NCI-H1048 (cell line): ENCODE measurements at places on chromosomes 11 and 22.

DNA sequence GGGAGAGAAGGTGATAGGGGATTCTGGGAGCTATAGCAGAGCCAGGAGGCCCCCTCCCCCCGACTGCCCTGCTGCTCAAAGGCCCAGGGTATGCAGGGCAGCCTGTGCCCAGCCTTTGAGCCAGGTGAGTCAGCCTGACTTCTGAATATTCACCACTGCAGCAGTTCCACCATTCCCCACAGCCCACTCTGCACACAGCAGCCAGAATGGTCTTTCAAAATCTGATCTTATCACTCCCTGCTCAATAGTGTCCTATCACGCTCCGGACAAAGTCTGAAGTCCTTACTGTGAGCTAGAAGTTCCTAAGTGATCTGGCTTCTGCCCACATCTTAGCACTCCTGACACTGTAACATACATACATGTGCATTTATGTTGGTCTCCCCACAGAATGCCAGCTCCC, 111.7 kb downstream of the BUD13 start:
- DNase-seq: no peak

DNA sequence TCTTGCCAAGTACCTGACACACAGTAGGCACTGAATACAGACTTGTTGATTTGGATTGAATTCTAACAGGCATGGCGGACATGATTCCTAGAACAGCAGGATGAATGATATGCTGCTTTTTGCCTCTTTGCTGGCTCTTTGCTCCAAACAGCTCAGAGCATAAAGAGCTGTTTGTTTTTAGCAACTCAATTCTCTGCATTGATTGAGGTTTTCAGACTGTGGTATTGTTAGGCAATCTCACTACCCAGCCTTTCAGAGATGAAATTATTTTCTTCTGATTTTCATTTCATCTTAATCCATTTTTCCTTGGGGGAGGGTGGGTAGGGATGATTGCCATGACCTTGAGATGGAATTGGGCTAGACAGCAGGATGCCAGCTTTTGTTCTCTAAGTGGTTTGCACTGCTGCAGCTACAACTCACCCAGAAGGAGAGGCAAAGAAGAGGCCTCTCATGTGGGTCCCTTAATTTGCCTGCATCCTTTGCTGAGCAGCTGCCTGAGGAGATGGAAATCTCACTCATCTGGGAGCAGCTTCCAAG, 20.5 kb downstream of the COA4 start:
- DNase-seq: no peak

DNA sequence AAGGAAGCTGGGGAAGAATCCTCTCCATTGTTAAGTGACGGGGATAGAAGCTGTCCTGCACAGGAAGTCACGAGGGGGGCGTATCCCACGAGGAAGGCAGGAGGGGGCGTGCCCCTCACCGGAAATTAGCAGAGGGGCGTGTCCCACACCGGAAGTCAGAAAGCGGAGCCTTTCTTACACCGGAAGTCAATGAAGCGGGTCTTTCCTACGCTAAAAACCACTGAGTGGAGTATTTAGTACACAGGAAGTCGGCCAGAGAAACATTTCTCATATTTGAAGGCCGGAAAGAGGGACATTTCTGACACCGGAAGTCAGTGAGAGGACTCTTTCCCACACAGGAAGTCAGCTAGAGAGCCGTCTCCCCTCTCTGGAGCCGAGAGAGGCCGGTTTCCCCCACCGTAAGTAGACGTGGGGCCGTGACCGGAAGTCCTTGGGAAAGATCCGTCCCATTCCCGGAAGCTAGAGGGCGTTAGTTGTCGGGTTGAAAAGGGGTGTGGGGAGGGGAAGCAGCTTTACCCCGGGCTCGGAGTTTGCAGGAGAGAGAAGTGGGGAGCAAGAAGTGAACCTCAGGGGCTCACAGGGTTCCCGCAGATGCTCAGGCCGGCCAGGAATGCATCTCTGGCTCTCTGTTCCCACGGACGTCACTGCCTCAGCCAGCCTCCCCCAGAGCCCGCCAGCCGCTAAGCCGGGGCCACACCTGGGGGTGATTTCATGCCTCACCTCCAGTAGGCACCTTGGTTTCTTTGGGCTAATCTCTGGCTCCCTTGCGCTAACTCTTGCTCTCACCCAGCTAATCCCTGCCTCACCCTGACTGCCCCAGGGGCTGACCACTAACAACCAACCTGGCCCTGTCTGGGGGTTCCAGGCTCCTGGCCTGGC, 15.4 kb downstream of the MIAT start:
- peak; percentile 84 for DNase-seq

- DNase-seq: no peak
Observed at GRCh38 chr11:71185411-71185810, 67.0 kb downstream of the SHANK2 start.

GRCh38 chr11:13214276-13214675, 63.3 kb upstream of the BMAL1 start:
- DNase-seq: no peak

DNA sequence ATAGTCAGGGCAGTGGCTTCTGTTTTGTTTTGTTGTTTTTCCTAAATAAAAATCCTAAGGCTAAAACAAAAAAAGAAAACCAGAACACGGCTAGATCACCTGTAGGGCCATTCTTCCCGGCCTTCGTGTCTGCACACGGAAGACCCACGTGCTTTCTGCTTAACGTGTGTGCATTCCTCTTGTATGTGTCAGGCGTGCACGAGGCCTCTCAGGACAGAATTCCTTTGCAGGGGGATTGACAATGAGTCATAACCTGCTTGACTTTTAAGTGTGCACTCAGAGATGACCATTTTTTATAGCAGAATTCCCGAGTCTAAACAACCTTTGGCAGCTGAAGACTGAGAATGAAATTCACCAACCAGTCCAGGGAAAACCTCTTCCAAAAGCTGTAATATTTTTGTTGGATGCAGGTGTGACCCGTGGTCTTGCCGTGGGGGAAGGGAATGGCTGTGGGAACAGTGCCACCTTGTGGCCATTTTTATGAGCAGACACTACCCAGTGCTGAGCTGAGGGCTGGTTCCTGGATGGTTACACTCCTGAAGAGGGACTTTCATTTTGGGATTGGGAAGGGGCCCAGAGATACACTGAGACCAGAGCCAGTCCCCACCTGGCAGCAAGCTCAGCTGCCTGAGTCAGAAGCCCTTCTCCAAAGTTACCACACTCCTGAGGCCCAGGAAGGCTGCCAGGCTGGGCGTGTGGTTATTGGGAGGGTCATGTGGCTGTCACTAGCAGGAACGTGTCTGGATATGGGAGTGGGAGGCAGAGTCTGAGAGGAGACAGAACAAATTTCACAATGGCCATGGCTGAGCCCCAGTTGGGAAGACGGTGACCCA, 35.7 kb upstream of the DKK3 start:
- peak; percentile 28 for DNase-seq

DNA sequence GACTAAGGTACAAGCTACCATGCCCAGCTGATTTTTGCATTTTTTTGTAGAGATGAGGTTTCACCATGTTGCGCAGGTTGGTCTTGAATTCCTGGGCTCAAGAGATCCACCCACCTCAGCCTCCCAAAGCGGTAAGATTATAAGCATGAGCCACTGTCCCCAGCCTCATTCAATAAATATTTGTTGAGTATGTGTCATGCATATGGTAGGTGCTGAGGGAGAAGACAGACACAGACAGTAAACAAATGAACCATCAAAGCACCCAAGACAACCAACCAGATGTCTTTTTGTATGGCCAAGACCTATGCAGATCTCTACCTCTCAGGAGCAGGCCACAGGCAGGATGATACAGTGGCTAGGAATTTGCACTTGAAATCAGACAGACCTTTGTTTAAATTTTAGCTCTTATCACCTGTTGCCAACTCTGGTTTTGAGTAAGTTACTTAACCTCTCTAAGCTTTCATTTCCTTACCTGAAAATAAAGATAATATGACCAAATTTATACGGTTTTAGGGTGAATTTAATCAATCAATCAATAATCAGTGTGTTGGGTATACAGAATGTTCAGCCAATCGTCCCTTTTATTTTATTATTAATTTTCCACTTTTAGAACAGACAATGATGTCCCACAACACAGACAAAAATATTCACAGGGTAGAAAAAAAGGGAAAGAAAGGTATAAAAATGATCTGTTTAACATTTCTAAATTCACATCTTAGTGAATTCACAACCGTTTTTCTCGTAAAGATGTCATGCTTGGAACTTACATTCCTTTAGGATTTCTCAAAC, 128.2 kb downstream of the SGSM3 start:
- no peak for DNase-seq

GRCh38 chr22:38314933-38315822, 2.1 kb downstream of the CSNK1E start:
- DNase-seq: no peak

GRCh38 chr11:113274713-113275582, 39.4 kb upstream of the TTC12 start:
- DNase-seq: no peak

GRCh38 chr11:62025487-62026105, 58.2 kb upstream of the FTH1 start:
- no peak for DNase-seq

GRCh38 chr11:70298243-70298915, 27.9 kb downstream of the PPFIA1 start:
- DNase-seq: no peak

DNA sequence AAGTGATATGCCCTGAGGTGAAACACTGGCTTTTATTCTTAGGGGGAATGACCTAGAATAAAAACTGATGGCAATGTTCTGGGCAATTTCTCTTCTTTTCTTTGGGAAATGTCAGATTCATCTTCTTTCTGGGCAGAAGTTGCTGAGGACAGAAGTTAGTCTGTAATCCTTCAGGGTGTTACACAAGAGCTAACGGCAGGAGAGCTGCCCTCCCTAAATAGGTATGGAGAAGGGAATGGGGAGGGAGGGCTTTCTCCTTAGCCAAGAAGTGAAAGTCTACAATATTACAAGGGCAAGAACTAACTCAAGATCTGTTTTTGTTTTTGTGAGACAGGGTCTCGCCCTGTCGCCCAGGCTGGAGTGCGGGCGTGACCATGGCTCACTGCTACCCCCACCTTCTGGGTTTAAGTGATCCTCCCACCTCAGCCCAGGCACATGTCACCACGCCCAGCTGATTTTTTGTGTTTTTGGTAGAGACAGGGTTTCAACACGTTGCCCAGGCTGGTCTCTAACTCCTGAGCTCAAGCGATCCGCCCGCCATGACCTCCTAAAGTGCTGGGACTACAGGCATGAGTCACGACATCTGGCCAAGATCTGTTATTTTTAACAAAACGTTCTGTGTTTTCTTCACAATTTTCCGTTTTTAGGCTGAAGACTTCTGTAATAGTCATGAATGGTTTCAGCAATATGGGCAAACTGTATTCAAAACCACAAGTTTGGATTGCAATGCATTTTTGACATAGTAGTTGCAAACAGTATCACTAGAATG, 7.2 kb downstream of the PIWIL4 start:
- DNase-seq: no peak

- no peak for DNase-seq
Observed at GRCh38 chr11:102347462-102348370, 702 bp downstream of the BIRC2 start.

DNA sequence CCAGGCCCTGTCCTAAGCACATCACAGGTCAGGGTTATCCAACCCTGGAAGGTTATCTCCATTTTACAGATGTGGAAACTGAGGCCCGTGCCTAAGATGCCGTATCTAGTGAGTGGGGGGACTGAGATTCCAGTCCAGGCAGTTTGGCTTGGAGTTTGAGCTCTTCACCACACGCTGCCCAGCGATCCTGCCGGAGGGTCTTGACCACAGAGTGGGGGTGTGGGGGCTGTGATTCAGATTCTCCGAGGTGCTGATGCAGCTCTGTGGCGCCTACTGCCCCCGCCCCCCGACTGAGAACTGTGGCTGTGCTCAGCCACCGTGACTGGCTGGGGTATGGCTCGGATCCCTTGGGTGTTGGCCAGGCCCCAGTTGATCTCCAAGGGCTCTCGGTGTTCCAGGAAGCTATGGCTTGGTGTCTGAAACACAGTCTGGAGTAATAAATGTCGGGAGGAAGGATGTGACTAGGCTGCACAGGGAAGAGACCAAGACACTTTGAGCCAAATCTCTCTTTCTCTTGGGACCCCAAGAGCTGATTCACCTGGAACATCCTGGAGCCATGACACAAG, 60.6 kb upstream of the RASD2 start:
- DNase-seq: no peak

DNA sequence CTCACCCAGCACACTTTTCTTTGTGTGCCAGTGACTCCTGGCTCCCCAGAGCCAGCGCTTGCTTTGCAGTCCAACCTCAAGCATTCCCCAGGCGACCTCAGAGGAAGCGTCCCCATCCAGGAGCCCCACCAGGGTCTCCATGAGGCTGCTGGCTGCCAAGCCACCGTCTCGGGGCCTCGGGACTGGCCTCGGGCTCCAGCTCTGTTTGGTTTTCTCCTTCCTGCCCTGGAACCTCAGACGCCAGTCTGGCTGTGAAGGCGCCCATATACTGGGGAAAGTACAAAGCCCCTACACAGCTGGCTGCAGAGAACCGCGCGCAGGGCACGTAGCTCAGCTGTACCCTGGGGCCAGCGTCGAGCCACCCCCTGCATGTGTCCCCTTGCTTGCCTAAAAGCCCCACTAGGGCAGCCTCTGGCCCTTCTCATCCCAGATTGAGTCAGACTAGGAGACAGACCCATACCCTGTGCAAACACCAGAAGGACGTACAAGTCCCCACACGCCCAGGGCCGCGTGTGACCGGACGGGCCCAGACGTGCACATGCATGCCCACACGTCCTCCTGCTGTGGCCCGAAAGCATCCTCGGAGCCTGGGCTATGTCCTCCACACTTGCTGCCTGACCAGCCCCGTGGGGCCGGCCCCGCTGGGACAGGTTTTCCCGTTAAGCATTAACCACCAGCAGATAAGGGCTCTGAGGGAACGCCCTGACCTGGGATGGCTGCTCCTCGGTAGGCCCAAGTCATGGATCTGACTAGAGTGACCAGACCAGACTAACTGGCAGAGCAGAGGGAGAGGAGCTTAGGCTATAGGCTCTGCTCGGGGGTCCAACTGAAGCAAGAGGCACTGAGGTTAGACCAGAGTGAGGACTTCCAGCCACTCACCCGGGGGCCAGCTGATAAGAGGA, 4.2 kb upstream of the SYT8 start:
- no peak for DNase-seq

DNA sequence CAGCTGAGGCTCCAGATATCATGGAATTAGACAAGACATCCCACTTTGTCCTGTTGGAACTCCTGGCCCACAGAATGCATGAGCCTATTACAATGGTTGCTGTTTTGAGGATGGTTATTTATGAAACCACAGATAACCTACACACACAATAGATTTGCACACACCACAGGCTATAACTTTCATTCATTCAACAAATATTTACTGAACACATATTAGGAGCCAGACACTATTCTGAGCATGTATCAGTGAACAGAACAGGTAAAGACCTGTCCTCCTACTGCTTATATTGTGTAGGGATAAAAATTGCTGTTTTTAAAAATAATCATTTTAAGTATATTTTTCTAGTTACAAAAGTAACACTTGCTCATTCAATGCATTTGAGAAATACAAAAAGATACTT, 13.4 kb upstream of the LDLRAD3 start:
- no peak for DNase-seq

DNA sequence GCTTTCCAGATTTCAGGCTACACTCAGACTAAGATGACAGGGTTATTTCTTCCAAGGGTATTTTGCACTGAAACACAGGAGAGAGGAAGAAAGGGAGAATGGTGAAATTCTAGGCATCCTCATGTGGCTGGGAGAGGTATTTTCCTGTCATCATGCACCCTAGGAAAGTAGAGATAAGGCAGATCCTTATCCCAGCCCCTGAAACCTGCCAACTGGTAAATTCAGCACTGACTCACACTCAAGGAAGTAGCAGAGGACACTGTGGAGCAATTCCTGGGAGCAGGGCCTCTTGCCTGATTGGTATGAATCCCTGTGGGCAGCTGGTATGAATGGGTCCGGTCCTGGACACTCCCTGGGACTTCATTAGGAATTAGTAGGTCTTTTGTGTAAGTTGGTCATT, 37.6 kb upstream of the SLC5A1 start:
- no peak for DNase-seq
